ENCODE measurements at places on chromosomes 2 and 18. TPM values are rescaled to one million over a fixed set of nuclear protein-coding genes. Genes with fewer than 3 reads are reported as not detected.

GRCh38 chr2:239600001-239600593, 199.3 kb upstream of the HDAC4 start:
- DNase-seq: no peak

DNA sequence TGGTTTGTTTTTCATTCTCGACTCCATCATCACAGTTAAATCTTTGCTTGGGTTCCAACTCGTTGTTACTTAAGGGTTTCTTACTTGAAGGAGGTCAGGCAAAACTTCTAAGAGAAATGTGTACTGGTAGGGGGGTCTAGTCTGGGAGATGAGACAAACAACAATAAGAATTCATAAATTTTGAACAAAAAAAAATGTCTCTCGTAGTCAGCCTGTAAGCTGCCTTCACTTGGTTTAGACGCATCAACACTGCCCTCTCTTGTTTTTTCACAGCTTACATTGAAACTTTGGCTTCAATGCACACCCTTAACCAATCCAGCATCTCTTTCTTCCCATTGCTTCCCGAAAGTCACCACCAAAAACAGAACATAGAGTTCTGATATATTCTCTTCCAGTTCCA, 576.4 kb upstream of the PIK3C3 start:
- no peak for DNase-seq

SLC5A7 gene
- 3.0 TPM for total RNA-seq

- DNase-seq: no peak
Measured at GRCh38 chr18:9861157-9861556, 24.6 kb upstream of the TXNDC2 start.

RESP18 gene
- total RNA-seq: not detected

- DNase-seq: no peak
Measured at GRCh38 chr18:50240080-50240563, 26.2 kb downstream of the CFAP53 start.

GRCh38 chr2:184562532-184562931, 35.8 kb upstream of the ZNF804A start:
- no peak for DNase-seq

DNA sequence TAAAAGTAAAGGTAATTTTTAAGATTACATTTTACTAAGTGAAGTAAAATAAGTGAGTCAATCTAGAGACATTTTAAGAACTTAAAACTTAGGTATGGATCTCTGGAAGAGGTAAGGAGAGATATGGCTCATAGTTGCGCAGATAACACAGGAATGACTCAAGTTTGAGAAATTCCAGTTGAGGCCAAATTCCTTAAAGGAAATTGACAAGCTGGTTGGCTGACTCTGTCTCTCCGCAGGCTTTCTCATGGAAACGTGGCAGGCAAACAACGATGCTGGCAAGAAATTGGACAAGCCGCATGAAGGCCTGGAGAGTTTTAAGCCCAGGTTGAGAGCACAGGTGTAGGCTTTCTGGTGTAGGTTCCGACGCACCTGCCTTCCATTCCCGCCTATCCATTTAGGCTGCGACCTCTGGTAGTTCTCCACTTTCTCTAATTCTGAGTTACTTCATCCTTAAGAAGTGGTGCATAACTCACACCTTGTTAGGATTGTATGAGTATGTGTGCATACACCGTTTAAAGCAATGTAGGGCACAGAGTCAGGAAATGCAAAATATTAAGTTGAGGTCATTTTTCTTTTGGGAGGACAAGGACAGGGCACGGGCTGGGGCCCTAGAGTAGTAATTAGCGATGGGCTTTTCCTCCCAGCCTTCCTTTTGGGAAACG, 589 bp upstream of the DAW1 start:
- DNase-seq: no peak

GRCh38 chr2:109299536-109299935, 170.5 kb downstream of the SH3RF3 start:
- DNase-seq: no peak

DNA sequence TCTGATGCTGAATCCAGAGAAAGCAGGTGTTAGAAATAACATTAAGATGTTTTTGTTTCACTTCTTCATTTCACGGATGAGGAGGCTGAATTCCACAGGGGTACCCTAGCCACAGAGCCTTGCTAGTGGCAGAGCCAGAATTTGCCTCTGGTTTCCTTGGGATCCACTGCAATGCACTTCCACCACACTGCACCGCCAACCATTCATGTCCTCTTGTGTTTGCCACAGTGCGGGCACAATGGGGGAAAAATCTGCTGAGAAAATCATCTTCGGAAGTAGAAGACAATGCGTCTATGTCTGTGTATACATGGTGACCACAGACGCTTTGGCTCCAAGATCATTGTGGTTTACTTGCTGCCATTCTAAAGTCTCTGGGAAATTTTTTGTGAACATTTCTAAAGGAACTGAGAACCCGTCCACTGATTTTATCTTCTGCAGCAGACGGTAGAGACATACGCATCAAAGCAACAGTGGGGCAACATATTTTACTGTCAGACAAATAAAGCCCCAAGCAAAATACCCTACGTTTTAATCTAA, 14.9 kb downstream of the ICOS start:
- no peak for DNase-seq

RTP5 gene
- total RNA-seq: not detected

- DNase-seq: no peak
Measured at GRCh38 chr2:101745711-101746694, 48.5 kb downstream of the MAP4K4 start.

DNA sequence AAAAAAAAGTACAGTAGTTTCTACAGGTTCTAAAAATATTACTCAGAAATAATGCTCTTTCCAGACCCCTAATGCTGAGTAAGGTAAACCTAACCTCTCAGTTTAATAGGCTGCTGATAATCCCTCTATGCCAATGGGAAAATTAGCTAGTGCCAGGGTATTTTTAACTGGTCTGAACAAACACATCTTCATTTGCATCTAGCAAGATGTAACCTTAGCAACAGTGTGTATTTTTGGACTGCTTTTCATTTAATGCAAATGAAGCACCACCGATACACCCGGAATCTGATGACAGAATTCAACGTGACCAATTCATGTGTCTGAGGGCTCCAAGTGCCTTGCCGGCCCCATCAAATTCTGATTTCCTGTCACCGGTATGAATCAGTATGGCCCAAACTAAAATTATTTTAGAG, 47.4 kb upstream of the CYRIA start:
- no peak for DNase-seq

SCN3A gene
- 3.7 TPM for total RNA-seq

DNA sequence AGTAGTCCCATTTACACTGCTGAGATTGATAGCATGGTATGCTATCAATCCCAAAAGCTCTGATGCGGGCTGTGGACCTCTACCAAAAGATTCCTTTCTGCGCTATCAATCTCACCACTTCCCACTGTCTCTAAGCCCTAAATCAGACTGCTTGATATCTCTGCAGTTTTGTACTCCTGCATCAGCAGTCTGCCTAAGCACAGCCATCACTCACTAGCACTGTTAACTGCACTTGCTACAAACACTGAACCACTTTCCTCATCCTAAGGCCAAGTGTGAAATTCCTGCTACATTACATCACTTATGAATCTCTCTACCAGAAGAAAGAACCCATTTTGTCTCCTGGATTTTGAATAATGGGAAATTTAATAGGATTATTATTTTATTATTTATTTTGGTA, 237.0 kb downstream of the HNMT start:
- DNase-seq: no peak

CCDC85A gene
- total RNA-seq: 0.16 TPM

- DNase-seq: no peak
Measured at GRCh38 chr18:62867534-62867933, 152.2 kb downstream of the PHLPP1 start.

ZAP70 gene
- total RNA-seq: 2.4 TPM

DNA sequence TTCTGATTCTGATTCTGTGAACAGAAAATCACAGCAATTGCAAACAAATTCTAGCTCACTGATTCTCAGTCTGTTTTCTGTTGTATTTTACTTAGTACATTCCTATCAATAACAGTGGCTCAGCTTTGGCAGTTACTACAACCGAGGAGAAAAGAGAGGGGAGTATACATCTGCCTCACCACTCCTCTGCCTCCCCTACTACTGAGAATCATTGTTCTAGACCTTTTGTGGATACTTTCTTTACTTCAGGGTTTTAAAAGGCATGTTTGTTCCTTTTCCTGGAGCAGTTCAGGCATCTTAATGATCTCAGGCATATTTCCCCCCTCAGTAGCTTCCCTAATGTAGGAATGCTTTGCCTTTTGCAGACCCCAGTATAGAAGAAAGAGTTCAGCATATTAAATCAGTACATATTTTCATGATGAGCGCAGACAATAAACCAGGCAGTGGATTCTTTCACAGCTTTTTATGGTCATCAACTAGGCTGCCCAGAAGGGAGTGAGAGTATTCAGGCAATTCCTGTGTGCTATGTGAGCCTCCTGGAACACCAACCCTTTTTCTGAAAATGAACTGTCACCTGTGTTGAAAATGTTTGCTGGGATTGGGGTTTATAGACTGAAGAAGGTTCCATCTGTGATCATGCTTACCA, 10.3 kb downstream of the STAMBP start:
- no peak for DNase-seq

UGT1A9 gene
- not detected for total RNA-seq

DNA sequence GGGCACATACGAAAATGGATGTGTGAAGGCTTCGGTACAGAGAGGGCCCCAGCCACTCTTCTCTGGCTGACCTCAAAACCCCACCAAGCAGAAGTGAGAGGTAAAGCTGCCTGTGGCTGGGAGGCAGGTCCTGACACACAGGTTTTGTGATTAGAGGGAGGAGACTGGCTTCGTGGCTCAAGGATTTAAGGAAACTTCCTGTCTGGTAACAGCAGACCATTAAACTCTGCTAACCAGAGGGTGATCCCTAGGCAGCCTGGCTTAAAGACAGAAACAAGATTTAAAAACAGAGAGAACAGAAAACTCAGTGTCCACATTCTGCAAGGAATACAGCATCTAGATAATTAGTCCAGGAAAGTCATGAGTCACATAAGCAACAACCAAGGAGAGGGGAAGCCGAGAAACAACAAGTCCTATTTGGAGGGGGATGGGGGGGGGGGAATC, 101.9 kb downstream of the NFATC1 start:
- DNase-seq: no peak

FBXO36 gene
- total RNA-seq: 3.5 TPM

DNA sequence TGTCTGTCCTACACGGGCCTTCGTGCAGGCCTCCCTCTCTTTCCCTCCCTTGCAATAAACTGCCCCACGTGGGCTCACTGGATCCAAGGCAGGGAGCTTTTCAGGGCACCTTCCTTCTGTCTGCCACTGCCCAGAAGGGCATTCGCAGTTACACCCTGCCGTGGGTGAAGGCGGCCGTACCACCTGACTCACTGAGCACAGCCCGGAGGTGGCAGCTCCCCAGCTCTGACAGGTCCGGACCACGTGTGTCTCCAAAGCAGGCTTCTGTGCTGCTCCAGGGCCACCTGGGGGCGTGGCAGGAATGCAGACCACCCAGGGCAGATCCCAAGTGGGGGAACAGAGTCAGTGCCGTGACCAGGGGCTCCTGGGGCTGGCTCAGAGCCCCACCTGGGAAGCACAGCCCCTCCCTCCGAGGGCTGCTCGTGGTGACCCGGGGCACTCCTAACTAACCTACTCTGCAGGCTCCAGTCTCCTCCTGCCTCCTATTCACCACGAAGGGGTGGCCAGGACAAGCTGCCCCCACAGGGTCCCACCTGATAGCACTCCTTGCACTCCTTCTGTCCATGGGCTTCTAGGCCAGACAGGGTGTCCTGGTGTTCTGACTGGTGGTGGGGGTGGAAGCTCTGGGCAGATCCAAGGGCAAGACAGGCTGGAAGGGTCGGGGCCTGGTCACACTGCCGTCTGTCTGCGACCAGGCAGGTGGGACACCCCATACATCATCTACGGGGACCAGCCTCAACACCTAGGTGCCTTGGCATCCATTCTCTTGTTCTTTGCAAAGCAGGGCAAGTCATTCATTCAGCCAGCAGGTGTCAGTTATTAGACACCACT, 9.7 kb downstream of the SNED1 start:
- no peak for DNase-seq

- DNase-seq: no peak
Measured at GRCh38 chr2:159716857-159717256, 4.6 kb downstream of the MARCHF7 start.

- DNase-seq: no peak
Measured at GRCh38 chr2:232493701-232494474, 6.3 kb upstream of the ECEL1 start.

DNA sequence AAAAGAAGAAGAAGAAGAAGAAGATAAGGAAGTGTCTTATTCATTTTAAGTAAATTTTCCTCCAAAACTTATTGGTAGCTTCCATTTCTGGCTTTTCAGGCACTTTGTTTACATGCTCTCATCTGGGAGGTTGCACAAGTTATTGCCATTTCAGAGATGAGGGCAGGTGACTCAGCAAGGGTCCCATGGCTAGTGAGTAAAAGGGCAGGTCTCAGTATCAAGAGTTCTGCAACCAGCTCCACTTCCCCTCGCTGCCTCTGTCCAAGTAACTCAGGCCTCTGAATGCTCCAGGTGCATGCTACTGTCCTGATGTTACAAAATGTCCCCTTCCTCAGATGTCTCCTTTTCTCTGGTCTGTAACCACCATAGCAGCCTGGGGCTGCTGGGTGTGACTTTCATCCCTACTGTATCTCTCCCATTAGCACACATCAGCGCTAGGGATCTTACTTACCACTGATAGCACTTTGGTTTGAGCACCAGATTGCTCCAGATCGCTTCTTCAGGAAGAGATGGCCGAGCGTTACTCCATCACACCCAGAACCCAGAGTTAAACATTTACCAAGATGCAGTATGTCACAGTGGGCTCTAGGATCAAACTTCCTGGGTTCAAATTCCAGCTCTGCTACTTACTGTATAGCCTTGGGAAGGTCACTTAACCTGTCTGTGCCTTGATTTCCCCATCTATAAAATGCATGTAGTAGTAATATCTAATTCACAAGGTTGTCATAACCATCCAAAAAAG, 57.4 kb upstream of the LAPTM4A start:
- no peak for DNase-seq

ANKRD30BL gene
- total RNA-seq: not detected

GRCh38 chr2:130385709-130386108, 29.9 kb downstream of the PTPN18 start:
- no peak for DNase-seq

PLCL1 gene
- total RNA-seq: 0.32 TPM

- no peak for DNase-seq
Measured at GRCh38 chr2:217071416-217071815, 211.6 kb upstream of the TNP1 start.

AGXT gene
- not detected for total RNA-seq

Measured in neural crest cell (in vitro differentiated cells).